ENCODE measurements at places on chromosomes 5 and 9.

DNA sequence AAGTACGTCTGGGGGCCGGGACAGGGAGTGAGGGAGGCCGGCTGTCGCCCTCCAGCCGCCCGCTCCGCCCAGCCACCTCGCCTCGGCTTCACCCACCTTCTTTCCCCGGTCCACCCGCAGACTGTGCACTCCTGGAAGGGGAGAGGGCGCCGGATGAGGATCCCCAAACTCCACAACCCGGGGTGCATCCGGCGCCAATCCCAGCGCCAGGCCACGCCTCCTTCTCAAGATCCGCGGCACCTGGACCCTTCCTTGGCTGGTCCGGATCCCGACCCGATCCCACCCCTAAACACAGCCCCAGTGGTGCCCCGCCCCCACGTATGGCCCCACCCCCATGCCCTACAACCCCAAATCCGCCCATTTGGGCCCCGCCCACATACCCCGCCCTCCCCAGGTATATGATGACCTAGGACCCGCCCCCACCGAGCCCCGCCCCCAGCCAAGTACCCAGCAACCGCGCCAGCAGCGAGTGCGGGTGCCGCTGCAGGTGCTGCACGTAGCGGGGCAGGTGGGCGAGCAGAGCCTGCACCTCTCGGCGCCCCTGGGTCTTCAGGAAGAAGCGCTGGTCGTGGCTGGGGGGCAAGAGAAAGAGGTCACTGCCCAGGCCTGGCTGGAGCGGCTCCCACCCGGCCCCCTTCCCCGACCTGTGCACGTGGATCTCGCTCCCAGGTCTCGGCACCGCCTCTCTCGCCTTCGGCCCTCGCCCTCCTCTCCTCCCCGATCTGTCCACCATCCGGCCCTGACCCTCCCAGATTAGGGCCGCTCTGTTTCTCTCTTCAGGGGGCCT, 3.2 kb downstream of the PIP5KL1 start:
- DNase-seq = peak; percentile 83

DNA sequence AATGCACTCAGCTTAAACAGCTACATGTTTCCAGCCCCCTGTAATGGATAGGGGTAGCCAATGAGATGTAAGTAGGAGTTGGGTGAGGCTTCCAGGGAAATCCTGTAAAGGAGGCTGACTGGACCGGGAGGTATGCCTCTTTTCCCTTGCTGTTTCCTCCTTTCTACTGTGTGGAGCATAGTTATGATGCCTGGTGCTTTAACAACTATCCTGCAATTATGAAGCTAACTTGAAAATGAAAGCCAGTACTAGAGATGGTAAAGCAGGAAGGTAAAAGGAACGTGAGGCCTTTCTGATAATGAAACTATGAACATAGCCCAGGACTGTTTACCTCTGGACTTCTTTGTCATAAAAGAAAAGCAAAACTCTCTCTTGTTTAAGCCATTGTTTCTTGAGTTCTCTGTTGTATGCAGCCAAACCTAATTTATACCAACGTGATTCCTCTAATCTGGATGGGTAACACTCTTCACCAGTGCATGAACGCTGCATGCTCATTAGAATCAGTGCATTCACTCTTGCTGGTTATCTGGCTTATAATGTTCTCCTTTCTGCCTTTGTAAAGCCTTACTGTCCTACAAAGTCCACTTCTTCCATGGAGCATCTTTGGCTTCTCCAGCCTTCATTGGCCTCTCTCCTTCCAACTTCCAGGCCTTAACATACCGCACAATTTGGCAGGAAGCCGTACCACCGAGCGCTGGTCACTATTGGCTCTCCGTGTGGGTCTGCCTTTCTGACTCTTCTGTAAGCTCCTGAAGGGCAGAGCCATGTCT, 8.3 kb upstream of the ARHGEF28 start:
- DNase-seq = no peak

- no peak for DNase-seq
These were observed 124.3 kb downstream of the UGCG start for GRCh38 chr9:112020680-112021596.

DNA sequence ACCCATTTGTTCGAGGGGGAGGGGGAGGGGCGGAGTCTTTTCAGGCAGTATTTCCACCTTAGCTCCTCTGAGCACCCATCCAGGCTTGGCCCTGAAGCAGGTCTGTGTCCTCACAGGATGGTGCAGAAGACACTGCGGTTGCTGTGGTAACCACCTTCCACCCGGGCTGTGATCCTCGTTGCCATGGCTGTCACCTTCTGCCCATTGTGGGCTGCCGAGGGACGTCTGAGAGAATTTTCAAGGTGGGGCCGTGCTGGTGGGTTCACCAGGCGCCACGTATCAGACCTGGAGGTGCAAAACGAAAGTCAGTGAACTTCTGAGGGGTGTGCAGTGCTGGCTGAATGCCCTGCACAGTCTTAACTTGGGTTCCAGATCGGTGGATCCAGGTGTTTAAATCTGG, 26.7 kb downstream of the POLR1E start:
- DNase-seq = peak; percentile 49

DNA sequence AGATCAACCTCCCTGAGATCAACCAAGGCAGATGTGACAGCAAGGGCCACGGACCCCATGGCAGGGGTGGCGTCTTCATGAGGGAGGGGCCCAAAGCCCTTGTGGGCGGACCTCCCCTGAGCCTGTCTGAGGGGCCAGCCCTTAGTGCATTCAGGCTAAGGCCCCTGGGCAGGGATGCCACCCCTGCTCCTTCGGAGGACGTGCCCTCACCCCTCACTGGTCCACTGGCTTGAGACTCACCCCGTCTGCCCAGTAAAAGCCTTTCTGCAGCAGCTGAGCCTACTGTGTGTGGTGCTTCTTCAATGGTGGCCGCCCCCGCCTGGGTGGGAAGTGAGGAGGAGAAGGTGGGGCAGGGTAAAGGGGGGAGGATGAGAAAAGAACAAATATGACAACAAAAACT, 8.3 kb downstream of the GPX3 start:
- DNase-seq = no peak

DNA sequence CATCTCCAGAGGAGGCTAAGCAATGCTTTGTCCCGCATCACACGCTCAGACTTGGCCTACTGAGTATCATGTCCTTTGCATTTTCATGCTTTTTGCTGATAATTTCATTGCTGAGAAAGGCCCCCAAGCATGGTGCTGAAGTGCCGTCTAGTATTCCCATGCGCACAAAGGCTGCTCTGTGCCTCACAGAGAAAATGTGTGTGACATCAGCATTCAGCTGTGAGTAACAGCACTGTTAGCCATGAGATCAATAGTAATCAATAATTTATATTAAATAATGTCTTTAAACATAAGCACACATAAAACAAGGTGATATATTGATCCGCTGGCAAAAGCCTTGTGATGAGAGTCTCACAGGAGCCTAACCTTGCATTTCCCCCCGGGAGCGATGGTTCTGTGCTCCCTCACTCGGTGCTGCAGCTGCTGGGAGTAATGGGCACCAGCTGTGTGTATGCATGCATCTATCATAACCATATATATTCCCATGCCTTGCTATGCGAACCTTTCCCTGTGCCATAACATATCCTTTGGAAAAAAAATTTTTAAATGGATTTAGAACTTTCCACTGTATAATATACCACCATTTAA, 50.4 kb upstream of the RNF130 start:
- no peak for DNase-seq

DNA sequence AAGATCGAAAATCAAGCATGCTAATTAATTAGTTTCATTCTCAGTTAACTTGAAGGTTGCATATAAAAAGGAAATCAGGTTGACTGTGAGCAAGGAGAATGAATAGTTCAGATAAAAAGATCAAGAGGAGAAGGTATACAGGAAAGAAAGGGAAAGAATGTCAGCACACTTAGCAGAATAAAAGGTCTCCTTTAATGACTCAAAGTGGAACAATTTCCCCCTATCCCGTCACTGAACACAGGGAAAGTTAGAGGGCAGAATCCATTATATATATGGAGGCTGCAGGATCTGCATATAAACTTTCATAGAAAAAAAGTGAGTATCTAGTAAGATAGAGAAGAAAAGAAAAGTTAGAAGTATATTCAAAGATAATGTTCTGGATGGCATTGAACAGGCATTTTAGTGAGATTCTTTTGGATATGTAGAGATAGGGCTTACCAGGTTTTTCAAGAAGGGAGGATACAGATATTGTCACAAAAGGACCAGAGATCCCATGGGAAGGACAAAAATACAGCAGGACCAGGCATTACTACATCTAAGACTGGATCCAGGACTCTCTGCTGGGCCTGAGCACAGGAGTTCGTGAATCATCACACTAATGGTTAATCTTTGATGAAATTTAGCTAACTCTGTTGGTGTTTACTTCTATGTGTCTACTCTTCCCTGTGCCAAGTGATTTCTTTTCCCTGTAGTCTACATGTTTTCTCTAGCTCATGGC, 988.2 kb upstream of the ARRDC3 start:
- no peak for DNase-seq

GRCh38 chr9:95459178-95459577, 57.6 kb downstream of the PTCH1 start:
- no peak for DNase-seq

DNA sequence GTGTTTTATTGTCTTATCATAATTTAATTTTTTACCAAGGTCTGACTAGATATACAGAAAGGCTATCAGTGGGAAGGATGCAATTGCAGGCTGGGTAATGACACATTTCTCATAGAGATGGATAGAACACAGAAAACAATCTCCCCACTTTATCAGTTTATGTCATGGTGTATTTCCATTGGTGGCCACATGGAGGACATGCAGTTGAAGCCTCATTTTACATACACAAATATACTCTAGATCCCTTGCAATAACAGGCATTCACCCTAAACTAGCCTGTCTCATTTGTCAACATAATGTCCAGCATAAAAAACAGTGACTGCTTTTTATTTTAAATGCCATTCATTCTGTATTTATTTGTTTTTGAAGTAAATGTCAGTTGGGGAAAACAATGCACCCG, 526.3 kb downstream of the GABRG2 start:
- no peak for DNase-seq

DNA sequence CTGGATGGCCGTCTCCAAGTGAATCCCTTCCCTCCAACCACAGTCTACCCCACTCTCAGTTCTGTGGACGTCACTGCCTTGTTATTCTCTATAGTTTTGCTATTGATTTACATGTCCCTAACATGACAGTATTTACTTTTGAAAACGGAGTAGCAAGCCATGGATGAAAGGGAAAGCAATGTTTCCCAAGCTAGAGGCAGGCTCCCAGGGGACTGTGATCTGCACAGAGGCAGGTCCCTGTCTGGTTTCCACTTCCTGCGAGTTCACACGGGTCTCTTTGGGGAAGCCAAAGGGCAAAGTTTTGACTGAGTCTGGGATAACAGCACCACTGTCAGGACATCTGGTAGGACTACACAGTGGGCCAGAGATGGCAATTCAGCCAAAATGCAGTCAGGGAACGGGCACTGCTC, 12.7 kb downstream of the C9orf153 start:
- DNase-seq = no peak

- DNase-seq = no peak
These were observed 59.6 kb downstream of the RAI14 start for GRCh38 chr5:34715711-34716110.

- DNase-seq = no peak
These were observed 79.0 kb upstream of the RAI14 start for GRCh38 chr5:34576891-34577666.

GRCh38 chr5:55036477-55036876, 12.4 kb downstream of the GZMK start:
- DNase-seq = no peak

DNA sequence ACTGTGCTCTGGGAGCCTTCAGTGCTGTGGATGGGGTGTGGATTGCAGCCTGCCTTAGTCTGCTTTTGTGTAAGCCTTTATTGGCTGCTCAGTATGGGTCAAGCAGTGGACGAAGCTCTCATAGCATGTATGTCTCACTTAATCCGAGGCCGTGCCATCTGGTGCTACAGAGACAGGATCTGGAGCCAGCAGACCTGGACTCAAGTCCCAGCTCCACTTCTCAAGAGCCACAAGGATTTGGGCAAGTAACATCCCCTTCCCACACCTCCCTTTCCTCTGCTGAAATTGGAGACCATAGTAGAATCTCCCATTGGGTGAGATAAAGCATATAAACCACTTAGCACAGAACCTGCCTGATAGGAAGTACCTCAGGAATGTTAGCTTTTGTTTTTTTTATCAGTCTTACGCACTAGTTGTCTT, 23.4 kb upstream of the LECT2 start:
- DNase-seq = no peak

- no peak for DNase-seq
These were observed 123.5 kb downstream of the SMARCA2 start for GRCh38 chr9:2138646-2139045.

All from CD4-positive, alpha-beta T cell treated with Interferon alpha-2 for 1 hour (primary cell).